Foreskin fibroblast (primary cell): ENCODE measurements at places on chromosomes 7 and 10.

GRCh38 chr7:1920266-1920681 is 250.2 kb downstream of the ELFN1 start:
- peak; percentile 37 for DNase-seq

GRCh38 chr10:71735709-71736569 is 16.4 kb upstream of the C10orf105 start:
- DNase-seq = no peak

GRCh38 chr10:62043421-62044021 is 142.0 kb downstream of the ARID5B start:
- peak; percentile 90 for DNase-seq

DNA sequence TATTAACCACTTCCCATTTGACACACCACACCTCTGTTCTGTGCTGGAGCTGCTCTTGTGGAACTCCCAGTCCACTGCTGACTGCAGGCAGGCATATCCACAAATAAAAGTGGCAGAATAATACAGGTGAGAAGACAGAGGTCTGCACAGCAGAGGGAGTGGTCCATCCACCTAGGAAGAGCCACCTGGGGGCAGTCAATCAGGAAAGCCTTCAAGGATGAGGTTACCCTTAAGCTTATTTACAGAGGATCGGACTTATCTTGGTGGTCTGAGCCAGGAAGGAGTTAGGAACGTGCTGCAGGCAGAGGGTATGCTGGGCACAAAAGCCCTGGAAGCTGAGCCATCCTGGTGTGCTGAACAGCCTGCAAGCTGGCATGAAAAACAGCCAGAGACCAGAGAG is 78.7 kb downstream of the FRMPD2 start:
- no peak for DNase-seq

DNA sequence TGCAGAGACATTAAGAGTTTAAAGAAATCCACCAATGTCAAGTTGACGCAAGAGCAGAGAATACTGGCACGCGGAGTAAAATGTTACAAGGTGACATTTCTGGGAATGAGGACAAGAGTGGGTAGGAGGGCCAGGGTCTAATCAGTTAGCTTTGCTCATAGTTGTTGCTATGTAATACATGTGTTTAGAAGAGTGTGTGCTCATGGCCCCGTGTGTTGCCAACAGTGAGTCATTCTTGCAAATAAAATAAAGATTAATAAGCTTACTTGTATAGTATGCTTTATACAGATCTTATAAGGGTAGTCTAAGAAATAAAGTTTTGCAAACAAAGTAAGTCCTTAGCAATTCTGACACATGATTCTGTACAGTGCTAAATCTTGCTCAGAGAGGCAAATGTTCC is 64.5 kb downstream of the DNMBP start:
- peak; percentile 85 for DNase-seq
